C1 segment of cervical spinal cord (tissue), 14 donors: ENCODE measurements at places on chromosomes 3 and 15.

DNA sequence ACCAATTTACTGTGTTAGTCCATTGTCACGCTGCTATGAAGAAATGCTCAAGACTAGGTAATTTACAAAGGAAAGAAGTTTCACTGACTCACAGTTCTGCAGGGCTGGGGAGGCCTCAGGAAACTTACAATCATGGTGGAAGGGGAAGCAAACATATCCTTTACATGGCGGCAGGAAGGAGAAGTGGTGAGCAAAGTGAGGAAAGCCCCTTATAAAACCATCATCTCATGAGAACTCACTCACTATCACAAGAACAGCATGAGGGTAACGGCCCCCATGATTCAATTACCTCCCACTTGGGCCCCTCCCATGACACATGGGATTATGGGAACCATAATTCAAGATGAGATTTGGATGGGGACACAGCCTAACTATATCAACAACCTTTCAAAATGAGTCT lies 20.2 kb downstream of the USF3 start:
- no peak for DNase-seq

- no peak for DNase-seq
Measured at GRCh38 chr3:63969876-63970275, 53.4 kb downstream of the PSMD6 start.

DNA sequence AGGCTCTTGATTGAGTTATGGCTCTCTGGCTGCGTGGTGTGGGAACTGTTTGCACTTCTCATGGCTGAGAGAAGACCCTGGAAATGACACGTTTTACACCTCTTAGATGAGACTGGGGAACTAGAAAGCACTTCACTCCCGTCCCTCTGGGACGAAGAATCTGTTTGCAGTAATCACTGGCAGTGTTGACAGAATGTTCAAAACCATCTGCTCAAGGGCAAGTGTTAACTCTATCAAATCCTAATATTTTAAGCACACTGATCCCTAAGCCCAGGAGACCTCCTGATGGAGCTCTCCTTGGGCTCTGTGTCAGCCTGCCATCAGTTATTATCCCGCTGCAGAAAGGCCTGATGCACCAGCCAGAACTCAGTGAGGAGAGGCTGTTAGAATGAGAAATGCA lies 323.8 kb upstream of the DNAJC19 start:
- no peak for DNase-seq

GRCh38 chr15:74350295-74351275 lies 16.9 kb downstream of the CYP11A1 start:
- DNase-seq, result no peak

- no peak for DNase-seq
Measured at GRCh38 chr3:169002689-169003088, 660.8 kb downstream of the MECOM start.

DNA sequence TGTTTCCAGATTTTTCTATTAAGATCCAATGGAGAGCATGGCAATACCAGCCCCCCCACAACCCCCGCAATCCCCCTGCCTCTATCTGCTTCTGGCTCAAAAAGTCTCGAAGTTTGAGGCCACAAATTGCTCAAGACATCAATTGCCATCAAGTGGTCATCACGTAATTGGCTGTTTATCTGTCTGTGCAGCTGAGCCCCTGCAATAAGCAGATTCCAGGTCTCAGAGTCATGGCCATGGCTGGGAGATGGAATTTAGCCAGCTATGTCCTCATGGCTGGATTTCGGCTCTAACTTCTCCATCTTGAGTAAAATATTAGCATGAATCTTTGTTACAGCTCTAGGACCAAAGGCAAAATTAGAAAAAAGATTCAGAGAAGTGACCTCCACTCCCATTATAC lies 22.7 kb downstream of the SSUH2 start:
- DNase-seq, result no peak
